Thymus (tissue), 14 donors: ENCODE measurements at places on chromosomes 6 and 20. TPM values are rescaled to one million over a fixed set of nuclear protein-coding genes. Genes with fewer than 3 reads are reported as not detected.

- DNase-seq: no peak
- H3K4me1 ChIP-seq: peaks cover 3% of the 10 kb centered on the region
- no peak overlapping the region for H3K27ac ChIP-seq
- no peaks in the 10 kb centered on the region for H3K27me3 ChIP-seq
- H3K36me3 ChIP-seq: no peaks in the 10 kb centered on the region
These were observed 18.6 kb downstream of the TAB2 start for GRCh38 chr6:149335924-149336608.

GRCh38 chr6:126312013-126312665 is 27.8 kb upstream of the CENPW start:
- no peaks in the 10 kb centered on the region for H3K4me1 ChIP-seq
- DNase-seq: no peak
- H3K4me3 ChIP-seq: no peak overlapping the region
- H3K27ac ChIP-seq: no peak overlapping the region
- H3K36me3 ChIP-seq: no peaks in the 10 kb centered on the region
- H3K27me3 ChIP-seq: no peaks in the 10 kb centered on the region

- DNase-seq: no peak
- H3K4me3 ChIP-seq: no peak overlapping the region
- H3K4me1 ChIP-seq: no peaks in the 10 kb centered on the region
- no peaks in the 10 kb centered on the region for H3K27me3 ChIP-seq
- no peaks in the 10 kb centered on the region for H3K36me3 ChIP-seq
- H3K27ac ChIP-seq: no peak overlapping the region
These were observed 120.2 kb upstream of the BEND3 start for GRCh38 chr6:107235511-107235910.

RRAGD gene
- 17.9 TPM for total RNA-seq

ZC2HC1B gene
- total RNA-seq: not detected
